ENCODE measurements at places on chromosomes 2 and 18. TPM values are rescaled to one million over a fixed set of nuclear protein-coding genes. Genes with fewer than 3 reads are reported as not detected.

DNA sequence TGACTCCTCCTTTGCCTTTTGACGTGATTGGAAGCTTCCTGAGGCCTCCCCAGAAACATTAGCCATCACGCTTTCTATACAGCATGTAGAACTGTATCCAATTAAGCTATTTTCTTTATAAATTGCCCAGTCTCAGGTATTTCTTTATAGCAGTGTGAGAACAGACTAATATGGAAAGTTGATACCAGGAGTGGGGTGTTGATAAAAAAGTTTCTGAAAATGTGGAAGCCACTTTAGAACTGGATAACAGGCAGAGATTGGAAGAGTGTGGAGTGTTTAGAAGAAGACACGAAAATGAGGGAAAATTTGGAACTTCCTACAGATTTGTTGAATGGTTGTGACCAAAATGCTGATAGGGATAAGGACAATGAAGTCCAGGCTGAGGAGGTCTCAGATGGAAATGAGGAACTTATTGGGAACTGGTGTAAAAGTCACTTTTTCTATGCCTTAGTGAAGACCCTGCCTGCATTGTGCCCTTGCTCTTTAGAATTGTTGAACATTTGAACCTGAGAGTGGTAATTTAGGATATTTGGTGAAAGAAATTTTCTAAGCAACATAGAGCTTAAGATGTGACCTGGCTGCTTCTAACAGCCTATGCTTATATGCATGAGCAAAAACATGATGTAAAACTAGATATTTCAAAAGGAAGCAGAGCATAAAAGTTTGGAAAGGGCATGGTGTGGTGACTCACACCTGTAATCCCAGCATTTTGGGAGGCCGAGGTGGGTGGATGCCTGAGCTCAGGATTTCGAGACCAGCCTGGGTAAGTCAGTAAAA lies 969.7 kb downstream of the DSC3 start:
- no peak for DNase-seq

Gene ADNP2
- total RNA-seq = 11.3 TPM

Gene KCNE4
- 3.8 TPM for total RNA-seq

Gene SALL3
- total RNA-seq = not detected
